ENCODE measurements at places on chromosomes 1 and 21. TPM values are rescaled to one million over a fixed set of nuclear protein-coding genes. Genes with fewer than 3 reads are reported as not detected.

DNA sequence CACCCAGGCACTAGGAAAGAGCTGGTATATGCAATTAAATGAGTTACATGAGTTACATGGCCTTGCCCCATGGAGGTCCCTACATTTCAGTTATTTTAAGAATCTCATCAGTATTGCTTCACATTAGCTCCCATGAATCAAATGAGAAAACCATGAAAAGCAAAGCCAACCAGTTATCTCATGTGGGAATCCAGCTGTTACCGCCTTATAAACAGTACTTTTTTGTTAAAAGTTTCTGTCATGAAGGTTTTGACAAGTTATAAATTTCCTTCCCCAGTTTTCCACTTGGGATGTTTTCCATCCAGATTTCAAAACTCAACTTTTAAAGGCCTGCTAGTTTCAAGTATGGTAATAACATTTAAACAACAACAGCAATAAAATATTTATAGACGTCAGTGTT lies 544.8 kb downstream of the NUF2 start:
- no peak for DNase-seq
- H3K27ac ChIP-seq, result no peak overlapping the region
- no peaks in the 10 kb centered on the region for H3K36me3 ChIP-seq
- no peaks in the 10 kb centered on the region for H3K4me1 ChIP-seq

- H3K4me3 ChIP-seq, result no peak overlapping the region
- no peaks in the 10 kb centered on the region for H3K36me3 ChIP-seq
- no peak for DNase-seq
- H3K4me1 ChIP-seq, result peaks cover 13% of the 10 kb centered on the region
- no peaks in the 10 kb centered on the region for H3K27me3 ChIP-seq
Measured at GRCh38 chr1:234536741-234537140, 57.8 kb upstream of the TARBP1 start.

DNA sequence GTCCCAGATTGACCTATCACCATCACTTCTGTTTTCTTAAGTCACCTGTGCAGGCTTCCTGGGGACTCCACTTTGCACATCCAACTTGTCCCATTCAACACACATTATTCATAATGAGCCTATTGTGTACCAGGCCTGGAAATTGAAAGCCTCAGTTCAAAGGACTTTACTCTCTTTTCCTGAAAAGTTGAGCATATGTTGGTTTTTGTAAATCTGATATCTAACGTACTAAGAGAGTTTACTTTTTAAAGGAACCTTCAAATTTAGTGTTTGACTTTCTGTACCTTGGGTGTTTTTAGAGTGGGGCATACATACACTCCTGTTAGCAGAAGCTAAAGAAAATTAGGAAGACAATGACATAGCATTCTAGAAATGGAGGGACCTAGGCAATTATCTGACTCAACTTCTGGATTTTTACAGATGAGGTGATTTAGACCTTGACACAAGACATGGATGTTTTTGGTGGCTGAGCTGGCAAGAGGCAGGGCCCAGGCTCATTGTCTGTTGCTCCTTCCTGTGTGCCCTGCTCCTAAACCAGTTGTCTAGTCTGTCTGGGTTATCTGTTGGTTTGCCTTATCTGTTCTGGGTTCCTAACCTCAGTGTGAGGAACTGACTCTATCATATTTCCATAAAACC lies 336.5 kb downstream of the RPS6KC1 start:
- H3K36me3 ChIP-seq, result no peaks in the 10 kb centered on the region
- H3K27me3 ChIP-seq, result no peaks in the 10 kb centered on the region

GRCh38 chr21:44836666-44837471 lies 19.0 kb upstream of the SUMO3 start:
- no peak overlapping the region for H3K4me3 ChIP-seq
- no peak overlapping the region for H3K27ac ChIP-seq
- H3K27me3 ChIP-seq, result no peaks in the 10 kb centered on the region

DNA sequence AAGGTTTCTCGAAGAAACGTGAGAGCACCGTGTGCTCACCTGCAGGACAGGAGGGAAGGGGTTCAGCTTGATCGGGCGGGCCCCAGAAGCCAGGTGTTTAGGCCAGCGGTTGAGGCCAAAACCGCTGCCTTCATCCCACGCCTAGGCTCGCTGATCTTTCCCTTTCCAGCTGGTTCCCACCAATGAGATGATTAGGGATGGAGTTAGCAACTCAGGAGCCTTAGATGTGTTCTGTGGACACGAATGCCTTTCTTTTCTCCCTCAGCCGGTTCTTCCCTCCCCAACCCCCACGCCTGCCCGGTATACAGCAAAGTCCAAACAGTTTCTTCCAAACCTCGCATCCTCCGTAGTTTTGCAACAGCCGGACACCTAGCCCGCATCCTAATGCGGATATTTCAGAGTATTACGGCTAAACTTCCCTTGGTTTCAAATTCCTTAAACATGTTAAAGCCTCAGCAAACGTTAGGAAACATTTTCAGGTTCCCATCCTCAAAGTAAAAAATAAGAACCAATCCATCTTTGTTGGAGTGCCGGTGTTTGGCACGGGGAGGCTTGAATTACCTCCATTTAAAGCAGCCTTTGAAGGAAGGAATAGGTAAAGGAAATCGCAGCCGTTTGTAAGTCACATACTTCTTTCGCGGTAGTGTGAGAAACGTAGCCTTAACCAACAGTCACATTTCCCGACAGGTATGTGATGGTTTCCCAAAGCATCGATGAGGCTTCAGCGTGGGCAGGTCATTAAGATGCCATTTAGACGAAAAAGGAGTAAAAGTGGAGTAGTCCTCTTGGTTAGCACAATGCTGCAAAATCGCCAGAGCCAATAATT lies 1.1 kb downstream of the LRRC8C start:
- H3K27ac ChIP-seq, result no peak overlapping the region
- DNase-seq, result no peak
- no peaks in the 10 kb centered on the region for H3K4me1 ChIP-seq
- peak overlapping the region; percentile 77 for H3K4me3 ChIP-seq

- no peak overlapping the region for H3K4me3 ChIP-seq
- no peaks in the 10 kb centered on the region for H3K27me3 ChIP-seq
- no peaks in the 10 kb centered on the region for H3K4me1 ChIP-seq
- no peak overlapping the region for H3K27ac ChIP-seq
- DNase-seq, result no peak
Measured at GRCh38 chr1:42340093-42340492, 5.1 kb upstream of the FOXJ3 start.

ESRRG gene
- 0.21 TPM for total RNA-seq

PTPRF gene
- total RNA-seq, result 59.6 TPM

ERMAP gene
- total RNA-seq, result 12.8 TPM

RSPH1 gene
- total RNA-seq, result not detected

TFAP2E gene
- 0.71 TPM for total RNA-seq

ARHGEF19 gene
- 8.6 TPM for total RNA-seq
